D721Med (cell line): ENCODE measurements at places on chromosomes 7 and 10.

GRCh38 chr10:60377955-60378354 lies 11.7 kb downstream of the ANK3 start:
- DNase-seq = no peak

GRCh38 chr7:105690325-105690945 lies 109.1 kb upstream of the EFCAB10 start:
- no peak for DNase-seq

DNA sequence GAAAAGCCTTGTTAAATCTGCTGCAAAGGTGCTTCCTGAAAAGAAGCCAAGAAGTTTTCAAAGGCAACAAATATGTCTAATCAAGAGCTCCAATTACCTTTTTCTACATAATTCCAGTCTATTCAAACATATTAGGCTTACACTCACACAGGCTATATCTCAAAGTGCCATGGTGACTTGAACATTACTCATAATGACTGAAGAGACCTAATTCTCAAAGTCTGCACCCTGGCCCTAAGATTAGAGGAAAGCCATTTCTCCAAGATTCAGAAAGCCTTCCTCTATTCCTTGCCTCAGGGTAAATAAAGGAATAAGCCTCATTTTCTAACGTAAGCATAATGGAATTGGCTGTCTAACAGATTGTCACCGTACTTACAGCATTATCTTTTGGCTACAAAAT lies 78.3 kb upstream of the THSD7A start:
- no peak for DNase-seq

DNA sequence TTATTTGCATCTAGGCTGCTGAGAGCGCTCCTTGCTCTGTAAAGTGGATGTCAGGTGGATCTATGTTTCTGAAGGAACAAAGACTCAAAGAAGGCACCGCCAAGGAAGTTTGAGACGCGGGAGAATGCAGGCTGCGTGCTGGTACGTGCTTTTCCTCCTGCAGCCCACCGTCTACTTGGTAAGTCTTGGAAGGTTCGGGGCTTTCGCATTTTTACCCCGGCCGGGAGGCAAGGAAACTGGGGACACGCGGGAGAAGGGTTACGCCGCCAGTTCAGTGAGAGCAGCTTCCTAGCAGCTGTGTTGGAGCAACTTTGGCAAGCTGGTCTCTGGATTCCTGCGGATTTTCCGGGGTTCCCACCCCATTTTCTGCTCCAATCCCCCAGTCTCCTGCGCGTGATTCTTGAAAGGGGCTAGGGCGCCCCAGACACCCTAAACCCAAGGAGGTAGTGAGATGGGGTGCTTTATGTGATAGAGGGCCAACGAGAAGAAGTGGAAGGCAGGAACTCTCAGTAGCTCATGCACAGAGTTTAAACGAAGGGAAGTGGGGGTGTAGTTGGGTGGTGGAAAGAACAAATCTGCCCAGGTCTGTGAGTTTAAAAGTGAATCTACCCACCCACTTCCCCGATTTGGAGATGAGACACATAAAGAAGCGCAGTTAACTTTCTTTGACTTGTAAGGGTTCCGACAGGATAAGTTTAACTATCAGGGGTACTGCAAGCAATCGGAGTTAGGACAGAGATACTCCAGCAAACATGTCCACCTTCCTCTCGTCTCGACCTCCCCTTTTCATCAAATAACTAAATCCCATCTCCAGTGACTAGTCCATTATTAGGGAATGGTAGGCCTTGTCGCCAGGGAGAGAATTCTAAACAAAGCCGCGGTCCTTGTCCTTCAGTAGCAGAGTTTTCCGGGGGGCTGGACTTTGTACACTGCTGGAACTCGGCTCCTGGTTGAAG lies 2.5 kb downstream of the NXPH1 start:
- DNase-seq = no peak

GRCh38 chr10:84440781-84441180 lies 112.4 kb downstream of the CCSER2 start:
- no peak for DNase-seq

- DNase-seq = no peak
Measured at GRCh38 chr10:119644205-119644814, 6.9 kb upstream of the BAG3 start.

DNA sequence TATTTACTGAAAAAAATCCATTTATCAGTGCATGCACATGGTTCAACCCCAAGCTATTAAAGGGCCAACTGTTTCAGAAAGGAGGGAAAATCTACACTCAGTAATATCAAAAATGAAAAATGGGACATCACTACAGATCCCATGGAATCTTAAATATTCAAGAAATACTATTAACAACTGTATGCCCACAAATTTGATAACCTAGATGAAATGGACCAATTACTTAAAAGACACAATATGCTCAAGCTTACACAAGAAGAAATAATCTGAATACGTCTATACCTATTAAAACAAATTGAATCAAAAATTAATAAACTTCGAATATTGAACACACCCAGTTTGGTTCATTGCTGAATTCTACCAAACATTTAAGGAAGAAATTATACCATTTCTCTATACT lies 87.9 kb downstream of the KMT2C start:
- DNase-seq = no peak

DNA sequence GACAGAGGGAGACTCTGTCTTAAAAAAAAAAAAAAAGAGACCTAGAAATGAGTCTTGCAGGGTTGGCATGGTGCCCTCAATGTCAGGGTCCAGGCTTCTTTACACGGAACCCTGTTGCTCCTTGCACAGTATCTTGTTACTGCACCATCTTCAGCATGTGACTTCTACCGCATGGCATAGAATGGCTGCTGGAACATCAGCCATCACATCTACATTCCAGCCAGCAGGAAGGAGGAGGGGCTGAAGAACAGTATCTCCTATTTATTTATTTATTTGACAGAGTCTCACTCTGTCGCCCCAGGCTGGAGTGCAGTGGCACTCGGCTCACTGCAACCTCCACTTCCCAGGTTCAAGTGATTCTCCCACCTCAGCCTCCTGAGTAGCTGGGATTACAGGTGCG lies 3.7 kb upstream of the ACHE start:
- DNase-seq = no peak

DNA sequence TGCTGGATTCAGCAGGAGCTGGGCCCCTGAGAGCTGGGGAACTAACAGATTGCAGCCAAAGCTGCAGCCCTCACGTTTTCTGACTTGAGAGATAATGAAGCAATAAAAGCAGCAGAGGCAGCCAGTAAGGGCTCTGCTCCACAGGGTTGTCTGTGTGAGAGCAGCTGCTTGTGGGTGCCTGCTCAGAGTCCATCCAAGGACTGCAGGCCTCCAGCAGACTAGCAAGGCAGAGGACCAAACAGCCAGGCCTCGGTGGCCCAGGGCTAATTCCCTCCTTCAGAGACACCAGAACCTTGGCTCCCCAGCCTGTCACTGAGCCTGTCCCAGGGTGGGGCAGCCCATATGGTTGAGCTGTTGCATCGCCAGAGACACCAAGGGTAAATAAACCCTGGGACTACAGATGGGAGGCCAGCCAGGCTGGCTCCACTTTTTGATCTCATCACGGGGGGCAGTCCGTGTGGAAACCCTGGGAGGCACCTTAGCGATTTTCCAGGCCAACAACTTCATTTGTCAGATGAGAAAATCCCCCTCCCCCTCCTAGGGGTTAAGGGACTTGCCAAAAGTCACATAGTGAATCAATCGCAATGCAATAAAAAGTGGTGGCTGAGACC lies 229.2 kb downstream of the WDR11 start:
- DNase-seq = no peak

DNA sequence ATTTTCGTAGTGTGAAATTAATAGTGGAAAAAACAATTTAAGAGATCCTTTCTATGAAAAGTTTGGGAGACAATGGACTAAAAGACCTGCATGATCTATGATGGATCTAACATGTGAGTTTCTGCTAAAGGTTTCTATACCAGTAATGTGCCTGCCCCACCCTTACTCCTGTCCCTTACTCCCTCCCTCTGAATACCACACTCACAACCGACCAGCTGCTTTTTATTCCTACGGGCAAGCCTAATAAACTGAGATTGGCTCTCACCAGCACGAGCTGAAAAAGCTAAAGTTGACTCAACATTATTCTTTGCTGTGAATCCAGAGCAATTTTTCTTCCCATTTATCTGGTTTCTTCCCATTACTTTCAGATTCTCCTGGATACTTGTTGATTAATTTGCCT lies 17.8 kb upstream of the REEP3 start:
- DNase-seq = no peak

GRCh38 chr10:101451261-101451660 lies 97.3 kb downstream of the BTRC start:
- no peak for DNase-seq

DNA sequence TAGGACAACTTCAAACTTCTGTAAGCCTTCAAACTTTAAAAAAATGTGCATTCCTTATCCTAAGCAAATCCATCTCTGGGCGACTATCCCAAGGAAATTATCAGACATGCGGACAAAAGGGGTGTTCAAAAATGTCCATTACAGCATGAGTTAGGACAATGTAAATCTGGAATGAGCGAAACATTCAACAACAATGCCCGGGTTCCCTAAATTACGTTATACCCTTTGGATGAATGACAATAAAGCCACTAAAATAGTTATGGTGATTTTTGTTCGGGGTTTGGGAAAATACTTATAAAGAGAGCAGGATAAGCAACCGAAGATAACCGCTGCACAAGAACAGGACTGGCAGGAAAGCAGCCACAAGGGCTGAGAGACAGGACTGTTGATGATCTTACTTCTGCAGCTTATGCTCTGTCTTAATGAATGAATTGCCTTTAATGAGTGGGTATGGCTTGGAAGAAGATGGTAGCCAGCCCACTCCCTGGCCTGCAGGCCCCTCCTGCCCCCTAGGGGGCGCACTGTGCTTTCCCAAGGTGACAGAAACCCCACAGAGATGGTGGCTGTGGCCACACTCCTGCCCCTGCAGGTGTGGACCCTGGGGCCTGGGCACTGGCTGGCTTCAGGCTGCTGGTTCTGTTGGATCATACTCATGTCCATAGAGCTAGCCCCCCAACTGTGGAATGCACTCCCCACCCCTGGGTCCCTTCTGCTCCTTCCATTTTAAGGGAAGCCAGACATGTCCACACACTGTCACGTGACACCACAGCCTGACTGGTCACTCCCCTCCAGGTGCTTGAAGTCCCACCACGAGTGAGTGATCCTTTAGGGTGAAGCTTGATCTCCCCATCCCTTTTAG lies 45.0 kb downstream of the ZCCHC24 start:
- DNase-seq = peak; percentile 55

- no peak for DNase-seq
Measured at GRCh38 chr10:118983263-118983662, 46.3 kb upstream of the NANOS1 start.

DNA sequence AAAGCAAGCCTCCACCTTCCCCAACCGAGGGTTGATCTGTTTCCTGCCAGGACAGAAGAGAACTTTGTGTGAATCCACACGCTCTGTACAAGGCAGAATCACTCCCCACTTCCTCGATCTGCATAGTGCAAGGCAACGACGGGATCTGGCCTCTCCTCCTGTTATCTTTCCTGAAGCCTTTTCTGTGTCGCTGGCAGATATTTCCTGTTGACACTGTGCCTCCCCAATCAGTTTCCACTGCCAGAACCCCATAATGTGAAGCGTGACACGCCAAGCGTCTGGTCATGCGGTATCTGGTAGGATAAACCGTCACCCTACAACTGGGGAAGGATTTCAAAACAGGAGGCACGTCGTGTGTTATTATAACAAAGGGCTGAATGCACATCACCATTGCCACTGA lies 57.2 kb downstream of the FAM171A1 start:
- DNase-seq = no peak

GRCh38 chr7:124261710-124262109 lies 228.8 kb upstream of the TMEM229A start:
- no peak for DNase-seq

DNA sequence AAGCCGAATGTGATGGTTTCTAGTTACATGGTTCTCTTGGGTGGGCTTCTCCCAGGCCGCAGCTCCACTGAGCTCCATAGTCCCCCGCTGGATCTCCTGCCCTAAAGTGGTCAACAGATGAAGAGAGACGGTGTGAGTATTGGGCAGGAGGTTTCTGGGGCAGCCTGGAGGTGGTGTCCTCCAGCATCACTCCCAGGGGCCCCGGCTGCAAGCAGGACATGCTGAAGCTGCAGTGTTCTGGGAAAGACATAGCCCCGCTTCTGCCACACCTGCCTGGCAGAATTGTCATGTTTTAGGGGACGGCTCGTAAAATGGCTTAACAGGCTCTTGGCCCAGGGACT lies 40.4 kb downstream of the CALML3 start:
- DNase-seq = no peak

GRCh38 chr7:85705076-85705475 lies 518.2 kb upstream of the SEMA3D start:
- DNase-seq = no peak

DNA sequence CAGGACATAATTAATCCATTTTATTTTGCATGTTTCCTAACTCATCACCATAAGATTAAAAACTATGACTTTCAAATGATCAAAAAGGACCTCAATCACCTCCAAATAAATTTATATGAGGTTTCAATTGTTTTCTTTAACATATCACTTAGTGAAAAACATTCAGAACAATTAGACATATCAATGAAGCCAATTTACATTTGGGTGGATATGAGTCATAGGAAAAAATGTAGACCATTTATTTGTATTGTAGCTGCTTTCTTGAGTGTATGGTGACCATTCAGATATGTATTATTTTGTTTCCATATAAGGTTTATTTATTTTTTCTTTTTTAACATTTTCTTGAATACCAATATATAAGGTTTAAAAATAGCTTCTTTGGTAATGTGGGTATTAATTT lies 13.3 kb upstream of the EXOC6 start:
- DNase-seq = no peak

DNA sequence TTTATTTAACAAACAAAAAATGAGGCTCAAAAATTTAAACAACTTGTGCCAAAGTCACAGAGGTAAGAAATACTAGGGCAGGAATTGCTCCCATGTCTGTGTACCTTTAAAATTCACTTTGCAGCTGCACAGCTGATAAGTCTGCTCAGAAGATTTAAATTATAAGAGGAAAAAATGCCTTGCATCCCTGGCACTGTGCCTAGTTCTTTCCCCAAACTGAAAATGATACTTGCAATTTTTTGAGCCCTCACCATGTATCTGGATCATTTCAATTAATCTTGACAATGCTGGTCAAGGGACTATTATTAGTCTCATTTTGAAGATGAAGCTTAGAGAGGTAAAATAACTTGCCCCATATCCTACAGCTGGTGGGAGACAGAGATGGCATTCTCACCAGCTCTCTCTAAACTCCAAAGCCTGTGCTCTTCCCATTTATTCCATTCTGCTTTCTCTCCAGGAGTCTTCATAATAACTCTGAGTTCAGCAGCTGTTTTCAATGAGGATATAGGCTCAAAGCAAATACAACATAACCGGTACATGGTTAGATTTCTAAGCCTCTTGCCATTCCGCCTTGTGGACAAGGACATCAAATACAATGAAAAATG lies 350.5 kb upstream of the LRRTM3 start:
- DNase-seq = no peak

- DNase-seq = no peak
Measured at GRCh38 chr10:132133449-132134240, 53.1 kb upstream of the DPYSL4 start.

DNA sequence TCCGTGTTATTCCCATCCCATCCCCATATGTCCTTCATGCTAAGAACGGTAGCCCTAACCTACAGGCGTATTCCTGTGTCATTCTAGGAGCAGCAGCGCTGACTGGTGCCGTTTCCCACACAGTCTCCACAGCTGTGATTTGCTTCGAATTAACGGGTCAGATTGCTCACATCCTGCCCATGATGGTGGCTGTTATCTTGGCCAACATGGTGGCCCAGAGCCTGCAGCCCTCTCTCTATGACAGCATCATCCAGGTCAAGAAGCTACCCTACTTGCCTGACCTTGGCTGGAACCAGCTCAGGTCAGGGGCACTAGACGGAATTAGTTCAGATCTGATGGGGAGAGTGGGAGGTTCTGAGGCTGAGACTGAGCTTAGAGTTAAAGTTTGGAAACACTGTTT lies 20.7 kb downstream of the FAM131B start:
- no peak for DNase-seq

GRCh38 chr7:157550300-157551275 lies 213.8 kb downstream of the DNAJB6 start:
- no peak for DNase-seq
